Fibroblast of skin of left biceps (primary cell): ENCODE measurements at places on chromosomes 4 and X.

GRCh38 chrX:39331082-39331704, 529.9 kb downstream of the MID1IP1 start:
- no peak for DNase-seq

- no peak for DNase-seq
Measured at GRCh38 chrX:111365770-111366325, 46.1 kb downstream of the DCX start.

- DNase-seq: no peak
Measured at GRCh38 chr4:39068907-39069306, 6.9 kb downstream of the KLHL5 start.

DNA sequence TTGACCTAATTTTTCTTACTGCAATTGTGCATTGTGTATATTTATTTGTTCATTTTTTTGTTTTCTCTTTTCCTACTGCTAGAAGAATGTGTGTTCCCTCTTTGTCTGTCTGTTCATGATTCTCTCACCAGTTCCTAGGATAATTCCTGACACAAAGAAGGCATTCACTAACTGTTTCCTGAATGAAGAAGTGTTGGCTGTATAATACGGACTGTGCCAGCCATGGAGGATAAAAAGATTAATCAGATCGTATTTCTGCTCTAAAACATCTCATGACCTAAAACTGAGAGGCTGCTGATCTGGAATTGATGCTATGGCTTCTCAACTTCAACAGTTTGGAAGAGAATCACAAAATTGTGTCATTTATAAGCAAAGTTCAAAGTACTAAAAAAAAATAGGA, 563.1 kb upstream of the FRG1 start:
- no peak for DNase-seq

- DNase-seq: no peak
Measured at GRCh38 chrX:489820-490219, 103.1 kb upstream of the PPP2R3B start.

GRCh38 chr4:112926819-112927218, 122.6 kb upstream of the ANK2 start:
- no peak for DNase-seq

- DNase-seq: no peak
Measured at GRCh38 chrX:135408794-135409193, 12.9 kb upstream of the SMIM10L2A start.

DNA sequence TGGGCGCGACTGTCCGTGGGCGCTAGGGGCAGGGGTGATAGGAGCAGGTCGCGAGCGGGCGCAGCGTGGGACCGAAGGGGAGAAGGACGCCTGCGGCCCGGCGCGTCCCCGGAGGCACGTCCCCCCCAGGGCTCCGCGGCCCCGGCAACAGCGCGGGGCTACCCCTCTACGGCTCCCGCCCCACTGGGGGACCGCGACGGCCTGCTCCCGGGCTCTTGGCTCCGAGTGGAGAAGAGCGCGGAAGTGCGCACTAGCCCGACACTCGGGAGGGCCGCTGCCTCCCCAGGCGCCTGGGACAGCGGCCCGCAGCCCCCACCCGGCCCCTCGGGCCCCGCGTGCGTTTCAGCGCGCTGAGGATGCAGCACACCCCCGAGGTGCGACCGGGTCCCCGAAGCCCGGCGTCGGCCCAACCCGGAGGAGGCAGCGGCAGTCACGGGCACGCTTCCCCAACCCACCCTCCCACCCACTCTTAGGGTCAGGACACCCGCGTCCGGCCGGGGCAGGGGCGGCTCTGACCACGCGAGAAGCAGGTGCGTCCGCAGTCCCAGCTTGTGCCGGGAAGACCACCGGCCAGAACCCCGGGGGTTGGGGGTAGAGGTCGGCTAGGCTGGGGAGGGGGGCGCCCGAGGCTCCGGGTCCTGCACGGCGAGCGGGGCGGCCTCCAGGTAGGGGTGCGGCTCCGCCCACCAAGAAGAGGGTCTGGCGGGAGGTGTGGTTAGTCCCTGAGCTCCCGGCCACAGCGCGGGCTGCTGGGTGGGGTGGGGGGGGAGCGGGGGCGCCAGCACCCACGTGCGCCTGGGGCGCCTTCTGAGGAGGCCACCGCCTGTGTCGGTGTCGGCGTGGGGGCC, 18.5 kb upstream of the NAT8L start:
- no peak for DNase-seq

DNA sequence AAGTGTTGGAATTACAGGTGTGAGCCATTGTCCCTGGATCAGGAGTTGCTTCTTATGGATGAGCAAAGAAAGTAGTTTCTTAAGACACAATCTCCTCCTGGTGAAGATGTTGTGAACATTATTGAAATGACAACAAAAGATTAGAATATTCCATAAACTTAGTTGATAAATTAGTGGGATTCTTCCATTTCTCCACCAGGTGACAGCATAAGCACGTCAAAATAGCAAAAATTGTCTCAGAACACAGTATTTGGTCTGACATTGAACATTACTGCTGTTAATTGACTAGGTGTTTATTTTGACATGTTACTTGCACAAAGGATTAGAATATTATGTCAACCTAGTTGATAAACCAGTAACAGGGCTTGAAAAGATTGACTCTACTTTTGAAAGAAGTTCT, 21.6 kb downstream of the CLDN34 start:
- DNase-seq: no peak

DNA sequence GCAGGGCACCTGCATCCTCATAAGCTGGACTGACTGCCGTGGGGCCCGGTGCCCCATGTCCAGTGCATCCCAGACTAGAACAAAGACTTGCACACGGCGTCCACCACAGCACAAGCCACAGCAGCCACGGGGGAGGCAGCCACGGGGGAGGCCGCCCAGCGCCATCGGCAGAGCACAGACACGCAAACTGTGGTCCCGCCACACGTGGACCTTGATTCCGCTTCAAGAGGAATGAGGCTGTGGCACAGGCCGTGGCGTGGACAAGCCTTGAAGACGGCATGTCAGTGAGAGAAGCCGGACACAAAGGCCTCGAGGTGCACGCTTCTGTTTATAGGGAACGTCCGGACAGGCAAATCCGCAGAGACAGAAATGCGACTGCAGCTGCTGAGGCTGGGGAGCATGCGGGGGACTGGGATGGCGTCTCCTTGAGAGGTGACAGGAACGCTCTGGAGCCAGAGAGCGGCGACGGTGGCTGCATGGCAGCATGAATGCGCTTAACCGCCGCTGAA, 10.1 kb upstream of the CPLX1 start:
- DNase-seq: no peak

DNA sequence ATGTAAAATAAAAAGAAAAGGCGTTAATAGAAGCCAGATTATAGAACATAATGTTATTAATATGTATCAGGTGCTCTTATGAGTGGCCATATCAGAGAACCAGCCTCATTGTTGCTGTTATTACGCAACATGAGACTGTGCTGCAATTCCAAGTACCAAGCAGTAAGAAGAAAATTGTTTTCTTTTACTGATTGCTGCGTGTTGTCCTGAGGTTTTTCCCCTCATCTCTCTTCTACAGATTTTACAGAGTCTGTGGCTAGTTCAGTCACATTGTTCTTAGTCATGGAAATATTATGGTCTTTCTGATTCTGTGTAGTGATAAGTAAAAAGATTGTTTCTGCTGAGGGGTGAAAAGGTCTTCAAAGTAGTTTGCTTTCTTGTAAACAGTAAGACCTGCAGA, 55.9 kb downstream of the NPNT start:
- no peak for DNase-seq

GRCh38 chr4:102328045-102328444, 17.2 kb downstream of the SLC39A8 start:
- no peak for DNase-seq

DNA sequence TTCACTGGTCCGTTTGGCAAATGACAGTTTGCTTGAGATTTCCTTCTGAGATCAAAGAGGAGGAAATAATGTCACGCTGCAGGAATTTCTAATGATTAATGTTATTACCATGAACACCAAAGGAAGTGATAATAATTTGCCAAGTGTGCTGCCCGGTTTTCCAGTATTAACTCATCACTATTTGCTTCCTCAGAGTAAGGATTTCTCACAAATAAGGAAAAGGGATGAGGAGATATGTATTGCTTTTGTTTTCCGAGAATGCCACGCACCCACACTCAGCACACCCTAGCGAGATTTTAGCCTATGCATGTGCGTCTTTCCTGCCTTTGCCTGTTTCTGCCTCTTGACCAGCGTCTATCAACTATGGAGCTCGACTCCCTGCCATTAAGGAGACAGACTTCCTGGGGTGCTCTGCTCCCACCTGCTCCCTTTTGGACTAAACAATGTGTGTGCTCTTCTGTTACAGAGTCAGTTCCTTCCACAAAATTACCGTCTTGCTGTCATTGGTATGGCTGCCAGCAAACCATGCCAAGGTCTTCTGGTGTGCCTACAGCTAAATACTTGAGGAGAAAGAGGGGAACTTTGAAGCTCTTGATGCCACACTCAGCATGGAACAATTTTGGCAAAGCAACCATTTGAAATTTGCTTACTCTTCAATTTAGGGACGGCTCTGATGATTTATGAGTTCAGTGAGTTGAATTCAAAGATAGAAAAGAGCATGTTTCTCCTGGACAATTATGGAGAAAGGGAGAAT, 393.1 kb upstream of the ZFP42 start:
- DNase-seq: no peak
